ENCODE measurements at places on chromosomes 5 and 9. TPM values are rescaled to one million over a fixed set of nuclear protein-coding genes. Genes with fewer than 3 reads are reported as not detected.

GPR21 gene
- total RNA-seq = 7.9 TPM

GRXCR2 gene
- 0.29 TPM for total RNA-seq

GFI1B gene
- 2.0 TPM for total RNA-seq

NMUR2 gene
- total RNA-seq = 0.12 TPM

ZMAT2 gene
- total RNA-seq = 26.0 TPM

DROSHA gene
- 73.6 TPM for total RNA-seq

NUTM2F gene
- total RNA-seq = not detected

MYOZ3 gene
- 10.7 TPM for total RNA-seq

FABP6 gene
- total RNA-seq = not detected

MYORG gene
- 7.0 TPM for total RNA-seq

Data from metanephros (tissue), 2 donors.